Retinal pigment epithelial cell (primary cell): ENCODE measurements at places on chromosomes 7 and 10.

GRCh38 chr7:113915956-113916355 is 2.9 kb downstream of the PPP1R3A start:
- DNase-seq = no peak

- DNase-seq = no peak
Observed at GRCh38 chr7:18570890-18571478, 75.4 kb downstream of the HDAC9 start.

DNA sequence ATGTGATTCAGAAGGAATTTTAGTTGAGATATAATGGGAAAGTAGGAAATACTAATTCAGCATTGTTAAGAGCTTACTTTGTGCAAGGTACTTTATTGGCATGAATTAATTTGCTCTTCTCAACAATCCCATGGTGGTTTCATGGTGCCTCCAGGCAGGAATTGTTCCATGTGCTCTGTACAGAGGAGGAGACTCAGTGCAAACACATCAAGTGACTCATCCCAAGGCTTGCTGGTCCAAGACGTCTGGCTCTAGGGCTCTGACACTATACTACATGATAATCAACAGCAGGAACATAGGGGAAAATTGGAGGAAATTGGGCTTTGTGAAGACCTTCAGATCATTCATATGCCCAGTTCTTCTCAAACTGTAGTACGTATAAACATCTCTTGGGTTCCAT is 66.5 kb upstream of the PRKG1 start:
- no peak for DNase-seq

GRCh38 chr10:34228066-34228465 is 587.0 kb downstream of the PARD3 start:
- no peak for DNase-seq

DNA sequence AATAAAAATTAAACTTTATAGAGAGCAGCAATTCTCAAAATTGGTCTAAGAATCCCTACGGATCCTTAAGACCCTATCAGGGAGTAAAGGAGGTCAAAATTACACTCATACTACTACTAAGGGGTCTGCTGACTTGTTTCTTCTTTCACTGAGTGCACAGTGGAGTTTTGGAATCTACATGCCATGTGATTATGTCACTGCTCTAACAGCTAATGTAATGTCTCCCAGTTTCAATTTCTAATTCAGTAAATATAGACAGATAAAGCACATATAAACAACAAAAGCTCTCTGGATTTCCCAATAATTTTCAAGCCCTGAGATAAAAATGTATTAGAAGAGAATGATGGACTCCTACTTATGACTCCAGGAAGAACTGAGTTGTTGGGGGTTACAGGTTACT is 74.6 kb downstream of the WAPL start:
- DNase-seq = no peak

DNA sequence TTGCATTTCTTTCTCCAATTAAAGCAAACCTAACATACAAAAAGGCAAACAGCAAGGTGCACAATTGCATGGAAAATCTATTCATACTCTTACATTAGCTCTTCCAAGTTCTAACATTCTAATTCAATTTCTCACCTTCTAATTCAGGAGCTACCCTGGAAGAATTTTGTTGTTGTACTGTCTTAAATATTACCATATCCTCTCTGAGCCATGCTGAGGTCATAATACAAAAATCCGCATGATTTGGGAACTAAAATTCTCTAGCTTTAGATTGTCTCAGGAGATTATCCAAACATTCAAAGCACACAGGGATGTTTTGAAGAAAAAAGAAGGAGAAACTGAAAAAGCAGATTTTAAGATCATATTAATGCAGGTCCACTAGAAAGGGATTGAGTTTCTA is 229.9 kb downstream of the KIAA1217 start:
- peak; percentile 59 for DNase-seq

GRCh38 chr10:84341983-84342382 is 13.6 kb downstream of the CCSER2 start:
- no peak for DNase-seq

- no peak for DNase-seq
Observed at GRCh38 chr7:107643407-107643806, 17.2 kb upstream of the SLC26A4 start.

- DNase-seq = no peak
Observed at GRCh38 chr7:130741331-130741995, 7.5 kb upstream of the KLF14 start.

DNA sequence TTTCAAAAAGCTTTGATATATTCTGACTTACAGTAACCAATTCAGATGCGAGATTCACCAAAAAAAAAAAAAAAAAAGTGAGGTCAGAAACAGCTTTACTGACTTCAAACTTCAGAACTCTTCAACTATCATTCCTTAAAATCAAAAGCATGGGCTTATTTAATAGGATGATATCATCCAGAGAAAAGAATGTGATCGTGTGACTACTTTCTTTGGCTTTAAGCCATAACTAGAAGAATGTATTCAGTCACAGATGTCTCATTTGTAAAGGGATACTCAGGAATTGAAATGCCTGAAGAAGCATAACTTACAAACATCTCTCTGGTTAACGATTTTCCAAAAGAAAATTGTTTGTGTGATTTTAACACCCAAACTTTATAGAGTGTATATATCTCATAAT is 11.5 kb downstream of the TPK1 start:
- peak; percentile 52 for DNase-seq

DNA sequence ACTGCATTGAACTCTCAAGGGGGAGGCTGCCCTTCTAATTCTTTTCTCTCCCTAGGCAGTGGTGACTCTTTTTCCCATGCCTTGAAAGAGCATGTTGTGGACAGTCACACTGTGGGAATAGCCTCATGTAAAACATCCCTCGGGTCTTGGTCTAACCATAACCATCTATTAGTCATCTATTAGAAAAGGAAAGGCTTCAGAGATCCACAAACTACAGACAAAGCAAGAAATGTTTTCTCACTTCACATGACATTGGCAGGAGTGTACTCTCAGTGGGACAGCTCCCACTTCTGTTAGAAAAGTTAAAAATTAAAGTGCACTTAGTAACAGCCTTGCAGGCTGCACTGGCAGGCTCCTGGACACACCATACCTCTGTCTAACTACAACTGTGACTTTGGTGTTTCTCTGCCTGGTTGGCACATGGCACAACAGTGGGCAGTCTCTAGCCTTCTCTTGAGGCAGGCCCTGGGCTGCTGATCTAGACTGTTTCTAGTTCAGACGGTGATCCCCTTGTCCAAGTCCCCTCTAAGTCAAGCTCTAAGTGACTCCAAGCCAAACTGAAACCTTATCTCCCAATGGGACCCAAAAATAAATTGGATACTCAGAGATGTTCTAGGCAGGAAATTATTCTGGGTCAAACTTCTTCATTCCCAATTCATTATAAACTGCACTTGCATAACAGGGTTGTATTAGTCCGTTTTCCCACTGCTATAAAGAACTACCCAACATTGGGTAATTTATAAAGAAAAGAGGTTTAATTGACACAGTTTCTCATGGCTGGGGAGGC is 57.9 kb upstream of the ITGB1 start:
- DNase-seq = no peak

DNA sequence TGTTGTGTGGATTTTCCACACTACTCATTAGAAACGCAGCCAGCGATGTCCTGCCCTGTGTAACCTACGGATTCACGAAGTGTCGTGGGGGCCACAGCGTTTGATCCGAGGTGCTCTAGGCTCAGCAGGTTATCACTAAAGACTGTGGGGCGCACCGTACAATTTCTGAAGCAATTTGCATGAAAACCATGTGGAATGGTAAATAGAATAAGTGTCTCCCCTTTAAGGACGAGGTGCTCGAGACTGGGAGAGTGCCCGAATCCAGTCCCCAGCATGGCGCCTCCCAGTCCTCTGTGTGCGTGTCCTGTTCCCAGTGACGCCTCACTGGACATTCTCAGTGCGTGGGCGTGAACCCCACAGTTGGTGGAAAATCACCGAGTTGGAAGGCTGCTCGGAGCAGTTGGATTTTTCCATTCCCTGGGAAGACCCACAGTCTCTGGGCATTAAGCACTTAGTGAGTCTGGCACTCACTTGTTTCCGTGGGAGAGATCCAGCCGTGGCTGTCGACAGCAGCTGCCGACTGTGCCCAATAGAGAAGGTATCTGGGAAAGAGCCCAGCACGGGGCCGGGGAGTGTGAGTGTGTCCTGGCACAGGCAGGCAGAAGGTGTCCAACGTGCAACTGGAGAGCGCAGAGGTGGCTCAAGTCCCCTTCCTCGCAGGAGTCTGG is 37.0 kb downstream of the PFKP start:
- DNase-seq = no peak

DNA sequence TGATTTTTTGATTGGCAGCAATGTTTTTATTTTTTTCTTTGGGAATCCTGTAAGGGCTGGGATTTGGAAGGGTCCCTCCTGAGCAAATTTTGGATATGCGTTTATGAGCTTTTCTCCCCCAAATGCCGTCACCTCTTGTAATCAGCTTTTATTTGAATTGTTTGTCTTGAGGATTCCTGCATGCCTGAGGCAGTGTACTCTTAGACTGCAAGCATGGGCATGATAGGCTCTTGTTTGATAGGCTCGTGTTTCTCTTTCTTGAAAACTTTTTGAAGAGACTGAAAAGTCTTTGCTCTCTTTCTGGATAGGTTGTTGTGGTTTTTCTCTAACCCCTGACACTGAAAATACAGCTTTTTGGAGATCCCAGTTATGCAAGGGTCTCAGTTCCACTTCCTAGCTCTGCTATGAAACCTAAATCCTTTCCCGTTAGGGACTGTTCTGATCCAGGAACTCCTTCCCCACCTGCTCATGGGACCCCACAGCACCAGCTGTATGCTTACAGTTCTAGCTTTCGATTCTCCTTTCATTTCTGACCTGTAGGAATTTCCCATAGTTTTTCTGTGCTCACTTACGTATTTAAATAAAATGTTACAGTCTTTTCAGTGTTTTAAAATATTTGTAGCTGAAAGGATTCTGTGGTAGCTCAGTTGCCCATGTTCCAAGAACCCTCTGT is 17.2 kb downstream of the TSPAN13 start:
- no peak for DNase-seq

DNA sequence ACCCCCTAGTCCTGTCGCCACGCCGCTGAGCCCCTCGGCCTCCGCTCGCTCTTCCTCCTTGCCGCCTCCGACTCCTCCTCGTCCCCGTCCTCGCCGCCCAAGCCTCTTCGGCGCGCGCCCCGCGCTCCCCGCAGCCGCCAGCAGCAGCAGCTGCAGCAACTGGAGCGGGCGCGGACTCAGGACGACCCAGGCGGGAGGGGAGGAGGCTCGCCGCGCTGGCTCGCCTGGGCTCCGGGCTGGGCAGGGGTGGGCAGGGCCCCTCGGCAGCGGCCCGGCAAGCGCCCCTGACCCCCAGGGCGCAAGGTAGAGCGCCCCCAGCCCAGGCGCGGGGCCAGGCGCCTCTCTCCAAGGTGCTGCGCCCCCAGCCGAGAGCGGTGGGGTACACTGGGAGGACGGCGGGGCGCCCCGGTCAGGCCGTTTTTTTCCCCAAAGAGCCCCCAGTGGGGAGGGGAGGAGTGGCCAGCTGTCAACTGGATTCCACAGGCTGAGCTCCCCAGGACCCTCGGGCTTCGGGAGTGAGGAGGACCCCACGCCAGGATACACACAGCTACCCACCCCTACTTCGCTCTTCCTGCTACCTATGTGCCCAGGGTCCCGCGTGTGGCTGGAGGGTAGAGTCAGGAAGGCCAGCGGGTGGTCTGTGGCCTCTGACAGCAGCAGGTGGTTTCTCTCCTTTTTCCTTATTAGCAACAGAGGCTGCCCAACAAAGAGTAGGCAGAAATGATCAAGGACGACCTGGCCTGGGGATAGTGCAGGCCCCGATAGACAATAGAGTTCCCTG is 903 bp upstream of the KCNMA1 start:
- DNase-seq = no peak

DNA sequence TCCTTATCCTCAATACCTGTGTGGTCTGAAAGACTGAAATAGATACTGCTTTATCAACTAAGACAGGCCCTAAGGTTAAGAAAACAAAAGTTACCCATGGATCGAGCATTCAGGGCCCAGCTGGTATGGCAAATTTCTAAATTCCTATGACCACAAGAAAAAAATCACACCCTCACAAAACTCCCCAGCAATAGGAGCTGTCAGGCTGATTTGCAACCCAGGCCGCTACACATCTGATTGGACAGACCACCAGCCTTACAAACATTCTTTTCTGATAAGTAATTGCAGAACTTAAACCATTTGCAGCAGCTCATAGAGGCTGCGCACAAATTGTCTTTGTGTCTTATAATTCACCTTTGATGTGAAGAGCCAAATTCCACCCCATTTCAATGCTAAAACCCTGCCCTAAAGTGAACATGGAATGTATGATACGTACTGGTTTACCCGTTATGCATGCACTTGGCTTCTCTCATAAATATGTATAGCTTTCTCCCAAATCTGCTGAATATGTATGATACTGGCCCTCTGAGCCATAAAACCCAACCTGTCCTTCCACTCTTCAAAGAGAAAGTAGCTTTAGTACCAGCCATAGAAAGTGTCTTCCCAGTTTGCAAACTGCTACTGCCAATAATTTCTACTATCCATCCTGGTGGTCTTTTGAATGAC is 842.5 kb downstream of the GRID1 start:
- no peak for DNase-seq

- DNase-seq = no peak
Observed at GRCh38 chr7:152128741-152129461, 103.4 kb downstream of the GALNT11 start.

DNA sequence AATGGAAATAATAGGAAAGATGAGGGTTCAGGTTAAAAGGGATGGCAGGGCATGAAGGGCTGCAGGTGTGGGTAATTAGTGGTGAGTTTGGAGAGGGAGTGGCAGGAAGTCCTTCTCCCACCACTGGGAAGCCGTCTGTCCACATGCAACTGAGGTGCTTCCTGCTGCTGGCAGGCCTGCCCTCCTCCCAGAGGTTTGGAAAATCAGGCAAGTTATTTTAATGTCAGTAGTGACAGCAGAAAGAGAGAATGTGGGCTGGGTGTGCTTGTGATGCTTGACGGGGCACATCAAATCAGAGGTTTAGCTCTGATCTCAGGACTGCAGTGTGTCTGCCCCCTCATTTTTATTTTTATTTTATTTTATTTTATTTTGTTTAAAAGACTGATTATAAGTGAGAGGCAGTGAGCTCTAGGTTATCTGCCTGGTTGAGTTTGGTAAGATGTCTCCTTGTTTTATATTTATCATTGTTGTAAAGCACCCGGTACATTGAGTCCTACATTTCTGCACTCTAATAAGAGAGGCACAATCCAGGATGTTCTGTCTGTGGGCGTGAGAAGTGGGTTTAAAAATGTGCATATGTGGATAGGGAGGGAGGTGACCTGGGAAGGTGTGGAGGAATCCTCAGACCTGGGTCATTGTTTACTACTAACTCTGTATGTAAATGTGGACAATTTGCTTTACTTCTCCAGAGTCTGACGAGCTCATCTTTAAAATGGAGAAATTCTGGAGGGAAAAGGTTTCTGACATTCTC is 504.4 kb downstream of the LRMDA start:
- DNase-seq = no peak

- no peak for DNase-seq
Observed at GRCh38 chr10:75043256-75044131, 68.0 kb upstream of the SAMD8 start.

- no peak for DNase-seq
Observed at GRCh38 chr7:149811221-149811620, 27.0 kb upstream of the ZNF862 start.

GRCh38 chr7:115728518-115728917 is 302.0 kb downstream of the TFEC start:
- DNase-seq = no peak

- no peak for DNase-seq
Observed at GRCh38 chr7:12607134-12607533, 36.6 kb downstream of the SCIN start.

- no peak for DNase-seq
Observed at GRCh38 chr10:8453587-8453986, 399.1 kb downstream of the GATA3 start.
